ENCODE measurements at places on chromosomes 3 and 15.

DNA sequence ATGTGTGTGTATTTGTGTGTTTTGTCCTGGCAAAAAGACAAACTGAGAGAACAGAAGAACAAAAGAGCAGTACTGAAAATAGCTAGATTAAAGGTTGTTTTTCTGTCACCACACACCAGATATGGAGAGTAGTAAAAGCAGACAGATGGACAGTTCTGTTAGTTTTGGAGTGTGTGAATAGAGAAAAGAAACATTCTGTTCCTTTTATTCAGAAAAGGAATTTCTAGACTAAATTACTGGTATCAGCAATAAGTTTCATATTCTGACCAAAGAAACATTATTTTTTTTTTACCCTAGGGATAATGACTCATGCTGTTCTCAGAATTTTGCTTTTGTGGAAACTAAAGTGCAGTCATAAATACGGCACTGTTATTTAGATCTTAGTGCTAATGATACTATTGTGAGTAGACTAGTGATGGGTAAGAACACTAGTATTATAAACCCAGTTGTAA is 32.9 kb downstream of the PIK3CA start:
- no peak for DNase-seq

DNA sequence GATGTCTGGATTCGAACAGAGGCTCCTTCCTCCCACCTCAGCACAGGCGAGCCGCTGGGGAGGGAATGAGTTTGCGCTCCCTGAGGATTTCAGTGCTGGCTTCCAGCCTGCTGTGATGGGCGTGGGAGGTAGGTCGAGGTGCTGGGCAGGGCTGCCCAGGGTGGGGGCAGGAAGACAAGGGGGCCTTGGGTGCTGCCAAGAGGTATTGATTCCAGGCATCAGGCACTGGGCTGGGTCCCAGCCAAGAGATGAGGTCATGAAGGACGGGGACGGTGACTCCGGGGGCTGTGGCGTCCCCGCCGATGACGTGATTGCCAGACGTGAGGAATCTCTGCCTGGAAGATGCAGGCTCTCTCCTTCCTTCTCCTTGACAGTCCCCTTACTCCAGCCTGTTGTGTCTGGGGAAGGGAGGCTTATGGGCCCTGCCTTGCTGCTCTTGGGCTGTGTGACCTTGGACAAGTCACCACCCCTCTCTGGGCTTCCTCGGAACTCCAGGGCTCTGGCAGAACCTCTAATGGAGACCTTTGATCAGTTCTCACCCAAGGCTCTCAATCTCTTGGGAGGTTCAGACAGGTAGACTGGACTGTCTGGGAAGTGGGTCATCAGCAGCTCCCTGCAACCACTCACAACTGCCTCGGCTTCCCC is 116.8 kb downstream of the FBLN2 start:
- DNase-seq = no peak

- no peak for DNase-seq
Measured at GRCh38 chr15:99507016-99507503, 58.7 kb upstream of the MEF2A start.

DNA sequence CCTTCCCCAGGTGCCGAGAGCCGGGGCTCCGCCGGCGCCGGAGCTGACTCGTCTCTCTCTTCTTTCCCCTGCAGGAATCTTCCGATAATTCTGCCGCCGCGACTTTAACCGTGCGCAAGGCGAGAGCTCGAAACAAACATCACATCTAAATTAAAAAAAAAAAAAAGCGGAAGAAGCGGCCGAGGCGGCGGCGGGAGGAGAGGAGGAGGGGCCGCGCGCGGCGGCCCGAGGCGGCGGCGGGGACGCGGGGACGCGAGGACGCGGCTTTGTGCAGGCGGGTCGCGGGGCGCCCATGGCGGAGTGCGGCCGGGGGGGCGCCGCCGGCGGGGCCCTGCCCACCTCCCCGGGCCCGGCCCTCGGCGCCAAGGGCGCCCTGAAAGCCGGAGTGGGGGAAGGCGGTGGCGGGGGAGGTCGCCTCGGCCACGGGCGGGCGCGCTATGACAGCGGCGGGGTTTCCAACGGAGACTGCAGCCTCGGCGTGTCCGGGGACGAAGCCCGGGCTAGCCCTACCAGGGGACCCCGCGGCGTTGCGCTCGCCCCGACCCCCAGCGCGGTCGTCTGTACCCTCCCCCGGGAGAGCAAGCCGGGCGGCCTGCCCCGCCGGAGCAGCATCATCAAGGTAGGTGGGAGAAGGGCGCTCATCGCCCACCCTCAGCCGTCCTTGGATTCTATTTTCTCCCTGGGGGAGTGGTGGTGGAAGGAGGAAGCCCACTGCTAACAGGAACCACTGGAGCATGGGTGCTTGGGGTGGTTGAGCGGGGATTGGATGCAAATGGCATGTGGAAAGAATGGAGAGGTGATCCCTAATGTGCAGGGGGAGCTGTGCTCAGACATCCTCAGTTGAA is at the start of gene PLCL2:
PLCL2 (plus strand) TSS at position 208 of the 845 bp plus-strand sequence; CDS start at position 293, 85 bp downstream.
- no peak for DNase-seq

DNA sequence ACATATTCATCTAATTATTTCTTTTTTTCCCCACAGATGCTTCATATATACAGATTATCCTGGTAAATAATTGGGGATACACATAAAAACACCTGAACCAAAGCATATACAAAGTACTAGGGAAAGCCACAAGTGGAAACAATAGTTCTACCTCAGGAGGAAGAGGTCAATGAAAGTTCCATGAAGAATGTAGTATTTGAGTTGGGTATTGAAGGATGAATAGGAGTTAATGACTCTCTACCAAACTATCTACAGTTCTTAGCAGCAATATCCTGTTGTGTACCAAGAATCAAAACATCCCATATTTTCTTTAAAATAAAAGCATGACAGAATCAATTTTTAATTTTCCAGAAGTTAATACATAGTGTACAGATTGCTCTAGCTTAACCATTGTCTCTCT is 78.9 kb downstream of the STAC start:
- no peak for DNase-seq

DNA sequence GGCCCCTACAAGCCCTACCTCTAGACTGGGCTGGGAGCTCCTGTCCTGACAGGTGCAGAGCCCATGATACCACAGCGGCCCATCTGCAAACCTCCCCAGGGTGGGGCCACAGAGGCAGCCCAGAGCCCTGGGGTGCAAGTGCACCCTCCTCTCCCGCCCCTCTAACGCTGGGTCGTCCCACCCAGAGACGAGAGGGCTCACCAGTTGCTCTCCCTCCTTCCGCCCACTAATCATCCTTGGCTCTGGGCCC is 742 bp downstream of the TNK2 start:
- DNase-seq = no peak

DNA sequence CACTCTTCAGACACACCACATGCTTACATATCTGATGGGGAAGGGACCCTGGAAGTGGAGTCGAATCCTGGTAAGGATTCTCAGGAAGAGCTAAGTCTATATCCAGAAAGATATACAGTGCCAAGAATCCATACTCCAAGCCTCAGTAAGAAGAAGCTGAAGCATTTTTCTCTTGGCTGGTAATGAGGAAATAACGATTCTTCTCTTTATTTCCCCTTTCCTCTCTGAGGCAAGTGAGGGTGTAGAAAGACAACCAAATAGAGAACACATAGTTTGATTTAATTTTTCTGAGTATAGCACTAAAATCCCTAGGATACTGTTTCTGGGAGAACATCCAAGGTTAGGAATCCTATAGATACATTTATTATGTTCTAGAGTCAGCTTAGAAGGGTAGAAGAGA is 857.3 kb downstream of the TUSC7 start:
- no peak for DNase-seq

DNA sequence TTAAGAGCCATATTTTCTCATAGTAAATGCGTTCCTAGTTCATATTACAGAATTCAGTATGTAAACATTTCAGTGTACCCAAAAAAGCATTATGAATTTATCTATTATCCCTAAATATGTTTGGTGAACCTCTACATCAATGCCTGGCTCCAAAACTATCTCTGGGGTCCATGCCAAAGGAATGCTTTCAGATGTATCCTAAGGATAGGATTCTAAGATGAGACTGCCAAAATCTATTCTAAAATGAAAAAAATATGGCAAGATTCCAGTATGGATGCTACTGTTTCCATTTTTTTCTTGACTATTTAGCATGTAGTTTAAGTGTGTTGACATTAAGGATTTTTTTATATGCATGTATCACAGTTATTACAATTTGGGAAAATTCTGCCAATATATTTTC is 18.8 kb downstream of the EIF5A2 start:
- DNase-seq = no peak

DNA sequence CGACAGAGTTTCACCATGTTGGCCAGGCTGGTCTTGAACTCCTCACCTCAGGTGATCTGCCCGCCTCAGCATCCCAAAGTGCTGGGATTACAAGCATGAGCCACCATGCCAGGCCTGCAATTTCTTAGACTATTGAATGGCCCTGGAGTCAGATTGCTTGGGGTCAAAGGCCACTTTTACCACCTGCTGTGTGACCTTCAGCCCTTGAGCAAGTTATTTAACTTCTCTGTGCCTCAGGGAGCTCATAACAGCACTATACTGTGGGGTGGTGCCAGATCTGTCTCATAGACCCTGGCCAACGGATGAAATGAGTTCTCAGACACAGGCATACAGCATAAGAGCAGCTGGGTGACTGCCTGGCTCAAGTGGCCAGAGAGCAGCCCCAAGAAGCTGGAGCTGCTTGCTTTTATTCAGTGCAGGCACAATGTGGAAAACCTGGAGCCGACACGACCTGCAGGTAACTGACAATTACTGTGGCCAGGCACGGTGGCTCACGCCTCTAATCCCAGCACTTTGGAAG is 44.9 kb upstream of the FURIN start:
- DNase-seq = no peak

All from caudate nucleus (tissue), 63 donors.